NCI-H2081 (cell line): ENCODE measurements at places on chromosomes 4 and X.
A peak's percentile ranks its signal among the peaks of the same experiment; 100 is the strongest.

DNA sequence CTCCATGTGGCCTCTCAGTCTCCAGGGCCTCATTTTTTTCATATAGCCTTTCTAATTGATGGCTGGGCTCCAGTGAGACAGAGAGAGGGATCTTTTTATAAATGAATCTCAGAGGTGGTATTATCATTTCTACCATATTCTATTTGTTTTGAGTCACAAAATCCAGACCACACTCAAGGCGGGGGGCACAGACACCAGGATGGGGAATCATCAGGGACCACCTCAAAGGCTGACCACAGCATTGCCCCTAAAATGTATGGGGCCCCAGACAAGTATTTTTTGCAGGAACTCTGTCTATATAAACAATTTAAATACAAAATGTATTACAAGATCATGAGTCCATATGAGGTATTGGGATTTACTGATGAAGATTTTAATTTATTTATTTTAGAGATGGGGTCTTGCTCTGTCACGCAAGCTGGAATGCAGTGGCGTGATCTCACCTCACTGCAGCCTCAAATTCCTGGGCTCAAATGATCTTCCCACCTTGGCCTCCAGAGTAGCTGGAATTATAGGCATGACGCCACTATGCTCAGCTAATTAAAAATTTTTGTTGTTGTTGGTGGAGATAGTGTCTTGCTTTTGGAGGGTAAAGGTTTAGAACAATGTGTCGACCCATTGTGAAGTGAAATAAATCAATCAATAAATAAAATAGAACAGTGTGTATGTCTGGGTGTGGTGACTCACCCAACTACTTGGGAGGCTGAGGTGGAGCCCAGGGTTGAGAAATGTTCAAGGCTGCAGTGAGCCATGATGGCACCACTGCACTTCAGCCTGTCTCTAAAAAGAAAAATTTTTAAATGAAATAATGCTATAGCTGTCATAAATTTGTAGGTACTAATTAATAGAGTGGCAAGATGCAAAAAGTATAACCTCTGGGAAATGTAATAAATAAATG lies 29.4 kb downstream of the WDR13 start:
- DNase-seq: no peak

DNA sequence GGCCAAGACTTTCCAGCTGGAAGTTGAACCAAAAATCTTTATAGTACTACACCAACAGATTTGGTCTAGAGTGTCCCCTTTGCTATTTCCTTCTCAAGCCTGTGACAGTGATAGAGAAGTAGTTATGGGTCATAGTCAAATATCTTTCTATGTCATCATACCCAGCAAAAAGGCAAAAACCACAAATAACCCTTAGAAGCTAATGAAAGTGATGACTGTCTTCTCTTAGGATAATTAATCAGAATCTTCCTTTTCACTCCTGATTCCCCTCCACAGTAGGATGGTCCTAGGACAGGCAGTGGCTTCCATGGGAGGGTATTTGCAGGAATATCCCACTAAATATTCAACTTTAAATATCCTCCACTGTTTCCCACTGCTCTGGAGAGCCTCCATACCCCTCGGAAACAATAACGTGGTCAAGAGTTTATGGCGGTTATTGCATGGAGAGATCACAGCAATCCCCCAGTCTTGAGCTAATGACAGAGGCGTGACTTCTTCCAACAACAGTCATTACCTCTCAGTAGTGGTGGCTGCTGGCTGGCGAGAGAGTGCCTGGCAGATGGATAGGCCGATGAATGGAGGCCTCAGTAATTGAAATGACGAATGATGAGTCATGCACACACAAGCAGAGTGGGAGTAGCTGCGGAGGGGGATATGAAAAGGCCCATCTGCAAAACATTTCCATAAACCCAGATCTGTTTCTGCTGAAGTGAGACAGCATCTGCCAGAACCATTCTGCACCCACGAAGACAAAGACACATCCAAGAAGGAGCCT lies 154.9 kb downstream of the STK32B start:
- DNase-seq: no peak

DNA sequence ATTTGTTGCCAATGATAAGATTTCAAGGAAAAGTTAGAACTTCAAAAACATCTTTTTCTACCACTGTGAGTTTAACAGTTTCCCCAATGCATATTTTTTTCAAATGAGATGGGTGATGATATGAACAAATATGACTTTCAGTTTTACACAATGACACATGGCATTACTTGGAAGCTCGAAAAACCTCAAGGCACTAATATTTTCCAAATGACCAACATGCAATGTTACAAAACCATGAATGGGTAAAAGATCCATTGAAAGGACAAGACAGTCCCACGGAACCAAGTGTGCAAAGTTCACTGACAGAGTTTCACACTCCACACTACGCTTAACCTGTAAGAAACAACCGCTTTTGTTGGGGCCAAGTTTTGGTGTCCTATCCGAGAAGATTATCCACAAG lies 84.5 kb downstream of the CD99L2 start:
- DNase-seq: no peak

GRCh38 chrX:66020631-66021334 lies 19.1 kb downstream of the VSIG4 start:
- DNase-seq: no peak

DNA sequence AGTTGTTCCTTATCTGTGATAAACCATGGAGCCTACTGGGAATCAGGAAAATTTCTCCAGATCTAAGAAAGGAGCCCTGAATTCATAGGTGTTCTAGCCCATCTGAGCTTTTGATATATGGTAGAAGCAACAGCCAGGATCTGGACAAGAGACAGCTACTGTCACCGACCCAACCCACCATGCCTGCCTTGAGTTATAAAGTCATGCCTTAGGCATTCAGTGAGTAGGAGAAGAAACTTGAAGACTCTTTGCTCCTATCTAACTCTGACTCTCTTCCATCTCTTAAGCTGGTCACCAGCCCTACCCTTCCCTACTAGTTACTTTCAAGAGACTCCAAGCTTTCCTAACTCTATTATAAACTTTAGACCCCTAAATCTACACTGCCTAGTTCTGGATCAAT lies 83.9 kb upstream of the FAM9B start:
- no peak for DNase-seq

DNA sequence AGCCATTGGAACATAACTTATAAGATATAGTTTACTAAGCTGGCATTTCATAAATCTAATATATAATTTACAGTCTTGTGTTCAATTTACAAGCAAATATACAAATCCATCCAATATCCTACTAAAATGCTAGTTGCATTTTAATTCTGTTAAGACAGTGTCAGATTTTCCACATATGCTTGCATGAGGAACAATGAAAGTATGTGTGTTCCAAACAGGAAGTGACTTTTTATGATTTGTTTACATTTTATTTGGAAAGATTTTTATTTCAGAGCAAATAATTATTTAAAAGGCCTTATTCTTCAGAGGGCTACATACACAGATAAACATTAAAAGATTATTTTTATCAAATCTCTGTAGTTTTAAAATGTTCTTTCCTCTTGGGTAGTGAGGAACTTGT lies 130.1 kb downstream of the KLHL34 start:
- no peak for DNase-seq

DNA sequence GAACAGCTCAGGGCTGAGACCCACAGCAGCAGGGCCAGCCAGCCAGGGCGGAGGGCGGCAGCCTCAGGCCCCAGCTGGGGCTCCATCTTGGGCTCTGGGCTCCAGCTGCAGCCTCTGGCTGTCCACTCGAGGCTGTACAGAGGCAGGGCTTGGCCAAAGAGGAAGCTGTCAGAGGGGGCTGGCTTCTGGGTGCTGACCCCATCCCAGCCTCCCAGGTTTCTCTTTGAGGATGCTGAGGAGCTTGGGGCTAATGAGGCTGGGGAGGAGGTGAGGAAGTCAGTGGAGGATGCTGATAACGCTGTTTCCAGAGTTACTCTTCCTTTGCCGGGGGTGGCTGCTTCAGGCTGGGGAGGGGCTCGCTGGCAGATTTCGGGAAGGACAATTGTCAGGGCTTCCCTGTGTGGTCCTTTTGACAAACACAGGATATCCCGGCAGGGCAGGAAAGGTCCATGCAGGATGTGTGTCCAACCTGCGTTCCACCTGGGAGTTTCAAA lies at the start of gene DIPK2B:
Gene DIPK2B, minus strand, starts transcription at position 136 of the 494 bp plus-strand sequence. Its CDS starts 50 bp downstream, at position 86.
- DNase-seq: no peak

- no peak for DNase-seq
Observed at GRCh38 chr4:80705311-80705710, 325.2 kb upstream of the BMP3 start.

- no peak for DNase-seq
Observed at GRCh38 chr4:107458194-107458593, 261.8 kb downstream of the PAPSS1 start.

DNA sequence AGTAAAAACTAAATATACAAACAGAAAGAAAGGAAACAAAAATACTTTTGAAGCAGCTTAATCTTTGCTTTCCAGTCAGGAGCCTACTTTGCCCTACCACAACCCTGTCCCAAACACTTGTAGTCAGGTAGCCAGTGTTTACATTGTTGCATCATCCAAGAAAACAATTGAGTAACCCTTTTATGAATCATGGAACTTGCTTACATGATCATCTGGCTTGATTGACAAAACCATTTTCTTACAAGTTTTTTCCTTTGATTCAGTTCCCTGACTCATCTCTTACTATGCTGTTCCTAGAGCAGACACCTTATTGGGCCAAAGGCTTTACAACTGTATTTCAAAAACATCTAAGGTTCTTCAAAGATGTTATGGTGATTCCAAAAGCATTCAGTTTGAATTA lies 740.1 kb downstream of the KLHL13 start:
- DNase-seq: no peak

GRCh38 chr4:73705056-73705432 lies 35.3 kb upstream of the CXCL8 start:
- DNase-seq: no peak

GRCh38 chr4:94284889-94285288 lies 57.7 kb downstream of the HPGDS start:
- no peak for DNase-seq

GRCh38 chrX:39815631-39816030 lies 282.1 kb downstream of the BCOR start:
- no peak for DNase-seq

DNA sequence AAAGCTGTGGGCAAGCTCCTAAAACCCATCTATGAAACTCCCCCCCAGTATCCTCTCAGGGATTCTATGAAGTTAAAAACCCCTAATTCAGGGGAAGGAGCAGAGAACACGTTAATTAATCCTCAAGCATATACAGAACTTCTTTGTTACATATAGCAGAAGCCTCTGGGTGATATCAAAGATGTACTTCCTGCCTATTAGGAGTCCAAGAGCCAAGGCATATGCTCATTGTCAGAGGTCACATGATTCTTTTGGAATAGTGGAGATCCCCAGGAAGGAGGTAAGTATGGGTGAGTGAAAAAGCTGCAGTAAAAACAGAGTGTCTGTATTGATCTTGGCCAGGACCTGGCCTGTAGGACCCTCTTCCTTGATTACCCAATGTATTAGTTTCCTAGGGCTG lies 2.9 kb upstream of the SPARCL1 start:
- DNase-seq: no peak

DNA sequence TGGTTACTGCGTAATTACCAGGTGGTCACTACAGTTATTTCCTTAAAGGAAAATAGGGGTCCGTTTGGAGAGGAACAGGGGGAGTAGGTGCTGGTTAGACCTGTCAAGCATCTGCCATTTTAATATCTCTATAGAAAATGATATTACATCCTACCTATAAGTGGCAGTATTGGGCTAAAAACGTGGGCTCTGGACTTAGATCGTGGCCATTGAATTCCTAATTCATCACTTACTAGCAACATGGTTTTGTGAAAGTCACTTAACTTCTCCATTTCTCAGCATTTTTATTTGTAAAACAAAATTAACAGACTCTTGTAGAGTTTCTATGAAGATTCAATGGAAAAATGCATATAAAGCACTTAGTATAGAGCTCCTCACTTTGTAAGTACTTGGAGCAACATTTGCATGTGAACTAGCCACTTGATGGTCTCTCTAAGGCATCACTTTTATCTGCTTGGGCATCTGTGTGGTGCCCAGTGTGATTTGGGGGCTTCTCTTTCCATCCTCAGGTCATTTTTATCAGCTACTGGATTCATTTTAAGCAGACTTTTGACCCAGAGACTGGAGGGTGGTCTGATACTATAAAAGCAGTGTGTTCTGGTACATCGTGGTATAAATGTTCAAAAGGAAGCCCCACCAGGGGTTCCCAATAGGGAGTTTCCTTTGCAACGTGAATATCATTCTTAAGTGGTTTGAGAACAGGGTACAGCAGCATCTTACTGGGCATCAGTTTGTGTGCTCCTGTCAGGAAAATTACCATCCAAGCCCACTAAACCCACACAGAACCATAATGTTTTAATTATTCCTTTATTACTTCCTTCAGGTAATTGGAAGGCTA lies 42.7 kb upstream of the RASSF6 start:
- DNase-seq: peak; percentile 8

- no peak for DNase-seq
Observed at GRCh38 chrX:135697601-135698000, 15.8 kb upstream of the CT45A1 start.
